IPS DF 19.7 (cell line): ENCODE measurements at places on chromosomes 5 and 9.

DNA sequence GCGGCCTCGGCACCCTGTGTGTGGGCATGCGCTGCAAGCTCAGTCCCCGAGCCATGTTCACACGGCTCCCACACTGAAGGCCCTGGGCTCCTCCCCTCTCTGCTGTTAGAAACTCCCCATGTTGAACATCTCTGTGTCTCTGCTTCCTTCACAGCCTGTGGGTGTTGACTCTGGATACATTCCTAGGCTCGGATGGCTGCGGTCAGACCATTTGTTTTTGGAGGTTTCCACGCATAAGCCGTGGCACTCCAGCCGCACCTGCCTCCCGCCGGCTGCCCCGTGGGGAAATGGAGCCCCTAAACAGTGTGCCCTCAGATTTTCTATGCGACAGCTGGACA lies 31.2 kb upstream of the LRRC14B start:
- DNase-seq, result no peak

DNA sequence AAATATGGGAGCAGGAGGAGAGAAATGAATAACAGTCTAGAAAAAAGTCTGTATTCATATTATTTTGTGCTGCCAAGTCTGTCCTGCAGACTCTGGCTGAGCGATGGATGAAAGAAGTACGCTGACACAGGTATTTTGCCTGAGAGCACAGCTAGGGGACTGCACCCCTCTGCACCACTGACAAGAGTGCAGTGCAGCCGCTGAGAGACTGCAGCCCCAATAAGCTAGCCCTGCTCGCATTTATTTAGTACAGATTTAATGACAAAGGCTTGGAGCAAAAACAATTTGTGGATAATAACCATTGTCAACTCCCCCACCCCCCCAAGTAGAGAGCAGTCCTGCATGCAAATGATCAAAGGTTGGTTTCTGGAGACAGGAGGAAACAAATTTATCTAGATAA lies 13.3 kb upstream of the MRPS30 start:
- no peak for DNase-seq

- DNase-seq, result no peak
Observed at GRCh38 chr9:90365666-90366065, 277.0 kb downstream of the DIRAS2 start.

DNA sequence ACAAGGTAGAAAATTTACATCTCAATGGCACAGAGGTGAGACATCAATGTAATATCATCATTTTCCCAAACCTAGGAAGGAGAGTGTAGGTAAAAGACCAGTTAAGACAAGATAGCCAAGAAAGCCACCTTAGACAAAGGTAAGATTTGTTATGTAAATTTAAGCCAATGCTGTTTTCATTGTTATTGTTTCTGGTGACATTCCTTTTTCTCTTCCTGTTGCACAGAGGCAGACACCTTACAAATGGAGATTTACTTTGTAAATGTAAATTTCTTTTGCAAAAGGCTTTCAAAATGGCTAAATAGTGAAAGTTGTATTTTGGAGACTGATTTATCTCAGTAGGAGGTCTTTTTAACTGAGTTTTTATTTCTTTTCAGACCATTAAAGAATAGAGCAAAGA lies 159.1 kb downstream of the YIPF5 start:
- DNase-seq, result peak; percentile 52

GRCh38 chr5:40410231-40410861 lies 269.4 kb upstream of the PTGER4 start:
- no peak for DNase-seq

GRCh38 chr5:586751-587285 lies 25.3 kb upstream of the CEP72 start:
- no peak for DNase-seq

DNA sequence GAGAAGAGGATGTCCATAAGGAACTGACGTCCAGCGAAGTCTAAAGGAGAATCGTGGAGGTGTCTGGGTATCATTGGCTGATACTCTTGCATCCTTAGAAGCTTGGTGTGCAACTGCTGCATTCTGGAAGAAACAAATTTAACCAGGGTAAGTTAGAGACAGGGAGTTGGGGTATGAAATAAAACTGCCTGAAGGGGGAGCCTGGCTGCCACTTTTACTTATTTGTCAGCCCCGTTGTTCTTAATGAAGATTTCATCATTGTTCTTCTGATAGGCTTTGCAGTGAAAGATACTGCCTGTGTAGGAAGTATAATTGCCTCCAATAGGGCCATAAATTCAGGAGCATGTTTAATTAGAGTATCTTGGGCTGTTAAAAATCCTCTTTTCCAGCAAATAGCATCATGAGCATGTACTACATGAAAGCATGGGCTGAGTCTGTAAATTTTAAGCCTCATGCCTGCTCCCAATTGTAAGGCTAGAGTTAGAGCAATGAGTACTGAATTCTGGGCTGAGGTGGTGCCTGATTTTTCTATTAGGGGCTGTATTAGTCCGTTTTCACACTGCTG lies 1264.5 kb upstream of the ACO1 start:
- DNase-seq, result no peak

DNA sequence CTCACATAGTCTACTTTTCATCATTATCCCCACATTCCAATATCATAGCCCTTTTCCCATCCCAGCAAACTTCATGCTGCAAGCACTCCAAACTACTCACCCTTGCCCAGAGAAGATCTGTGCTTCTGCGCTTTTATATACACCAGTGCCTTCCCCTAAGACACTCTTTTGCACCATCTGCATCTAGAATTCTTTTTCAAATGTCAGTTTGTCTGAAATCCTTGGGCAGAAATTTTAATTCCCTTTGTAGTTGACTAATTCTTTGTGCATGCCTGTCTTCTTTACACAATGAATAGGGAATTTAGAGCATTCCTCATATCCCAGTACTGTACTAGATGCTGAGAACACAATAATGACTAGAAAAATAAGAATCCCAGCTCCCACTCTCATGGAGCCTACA lies 298.9 kb downstream of the KCNN2 start:
- DNase-seq, result no peak

DNA sequence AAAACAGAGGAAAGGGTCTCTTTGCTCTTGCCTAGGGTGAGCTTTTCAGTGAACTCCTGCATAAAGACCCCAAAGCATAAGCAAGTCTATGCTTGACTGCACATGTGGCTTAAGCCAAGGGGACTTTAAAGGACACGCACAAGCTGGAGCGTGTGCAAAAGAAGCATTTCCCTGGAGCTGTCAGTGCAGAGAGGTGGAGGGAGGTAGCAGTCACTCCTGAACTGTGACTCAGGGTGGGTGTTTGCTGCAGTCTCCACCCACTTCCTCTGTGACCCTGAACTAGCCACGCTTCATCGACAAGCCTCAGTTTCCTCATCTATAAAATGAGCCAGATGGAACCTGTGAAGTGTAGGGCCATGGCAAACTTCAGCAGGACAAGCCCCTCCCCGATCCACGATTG lies 72.4 kb downstream of the PDZD2 start:
- no peak for DNase-seq

GRCh38 chr5:110087829-110088228 lies 398.1 kb downstream of the MAN2A1 start:
- no peak for DNase-seq

GRCh38 chr9:72193478-72193881 lies 44.2 kb downstream of the GDA start:
- DNase-seq, result no peak

- no peak for DNase-seq
Observed at GRCh38 chr9:28887188-28887884, 1314.1 kb upstream of the C9orf72 start.

DNA sequence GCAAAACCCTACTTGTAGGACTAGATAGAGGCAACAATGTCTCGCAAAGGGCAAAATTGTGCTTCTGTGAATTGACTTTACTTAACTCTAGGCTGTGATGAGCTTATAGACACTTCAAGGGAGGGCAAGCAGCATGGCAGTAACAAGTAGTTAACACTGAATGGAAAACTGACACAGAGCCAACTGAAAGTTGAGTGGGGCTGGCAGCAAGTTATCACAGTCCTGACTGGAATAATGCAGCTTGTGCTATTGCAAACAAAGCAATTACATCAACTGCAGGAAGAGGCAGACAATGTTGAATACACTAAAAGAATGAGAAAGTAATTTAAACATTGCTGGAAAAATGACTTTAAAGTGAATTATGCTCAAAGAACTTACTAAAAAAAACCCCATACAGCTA lies 62.2 kb downstream of the RNF38 start:
- DNase-seq, result no peak

DNA sequence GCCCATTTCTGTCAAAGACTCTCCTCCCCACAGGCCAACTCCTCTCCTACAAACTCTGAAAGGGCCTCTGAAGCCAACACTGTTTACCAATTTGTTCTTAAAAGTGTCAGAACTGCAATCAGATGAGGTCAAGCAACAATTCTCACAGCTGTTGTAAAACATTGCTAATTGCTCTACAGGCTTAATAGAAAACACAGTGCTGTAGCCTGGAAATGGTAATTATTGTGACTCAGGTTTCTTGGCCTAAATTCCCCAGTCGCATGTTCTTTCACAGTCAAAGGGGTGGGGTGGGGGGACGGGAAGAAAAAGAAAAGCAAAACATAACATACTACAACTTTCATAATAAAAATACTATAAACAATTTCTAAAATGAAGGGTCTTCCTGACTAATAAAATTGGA lies 343.2 kb downstream of the DMAC1 start:
- DNase-seq, result no peak

DNA sequence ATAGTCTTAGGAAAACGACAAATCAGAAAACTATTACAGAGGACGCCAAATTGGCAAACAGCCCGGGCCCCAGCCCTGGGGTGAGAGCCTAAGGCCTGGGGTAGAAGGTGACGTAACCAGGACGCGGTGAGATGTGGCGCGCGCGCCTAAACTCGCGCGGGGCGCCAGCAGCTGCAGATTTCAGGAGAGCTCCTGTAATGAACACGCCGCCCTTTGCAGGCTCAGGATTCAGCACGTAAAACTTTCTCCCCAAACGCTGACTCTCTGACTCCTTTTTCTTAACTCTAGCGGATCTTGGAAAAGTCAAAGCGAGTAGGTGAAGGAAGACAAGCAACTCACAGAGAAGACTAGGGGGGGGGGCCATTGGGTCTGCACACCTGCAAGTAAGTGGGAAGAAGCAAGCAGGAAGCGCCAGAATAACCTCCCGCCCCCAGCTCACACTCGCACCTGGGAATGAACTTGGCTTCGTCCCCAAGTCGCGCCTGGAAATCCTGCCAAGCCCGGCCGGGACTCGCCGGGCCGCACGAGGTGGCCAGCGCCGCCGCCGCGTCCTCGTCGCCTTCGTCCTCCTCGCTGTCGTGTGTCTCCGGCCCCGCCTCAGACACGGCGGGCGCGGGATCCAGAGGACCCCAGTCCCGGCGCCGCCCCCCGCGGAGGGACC lies 822 bp downstream of the RASEF start:
- DNase-seq, result peak; percentile 15

GRCh38 chr9:4670591-4670990 lies 4.3 kb upstream of the SPATA6L start:
- DNase-seq, result no peak

DNA sequence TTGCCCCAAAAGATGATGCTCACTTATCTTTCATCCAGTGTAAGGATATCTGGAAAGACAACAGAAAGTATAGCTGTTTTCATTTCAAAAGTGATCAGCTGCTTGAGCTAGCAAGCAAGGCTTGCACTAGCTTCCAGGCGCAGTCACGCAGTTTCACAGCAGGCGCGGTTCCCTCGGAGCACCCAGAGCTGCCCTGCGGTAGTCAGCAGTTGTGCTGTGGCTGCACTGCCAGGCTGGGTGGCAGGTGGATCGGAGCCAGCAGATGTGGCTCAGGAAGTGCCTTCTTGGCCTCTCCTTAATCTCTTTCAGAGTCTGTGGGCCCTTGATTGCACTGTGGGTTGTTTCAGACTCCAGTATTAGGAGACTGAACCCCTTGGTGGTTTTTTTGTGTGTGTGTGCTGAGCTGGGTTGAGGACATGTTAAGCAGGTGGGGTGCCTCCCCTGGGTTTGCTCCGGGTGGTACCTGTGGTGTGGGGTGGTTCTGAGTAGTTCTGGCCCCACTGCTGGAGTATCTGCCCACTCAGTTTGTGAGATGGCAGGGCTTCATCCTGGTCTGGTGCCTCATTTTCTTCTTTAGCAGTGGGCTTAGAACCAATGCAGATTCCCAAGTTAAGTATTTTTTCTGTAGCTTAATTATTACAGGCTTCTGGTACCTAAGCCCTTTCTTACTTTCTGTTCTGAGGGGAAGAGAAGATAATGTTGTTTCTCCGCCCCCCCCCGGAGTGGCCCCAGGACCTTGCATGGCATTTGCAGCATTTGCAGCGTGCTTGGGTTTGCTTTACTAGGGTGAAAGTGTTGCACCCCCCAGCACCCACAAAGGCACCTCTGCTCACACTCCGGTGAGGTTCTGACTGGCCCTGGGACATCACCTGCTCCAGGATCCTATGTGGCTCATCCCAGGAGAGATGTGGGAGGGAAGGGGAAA lies 16.4 kb downstream of the TENT4A start:
- DNase-seq, result no peak

GRCh38 chr9:35659340-35659739 lies 1.2 kb downstream of the CCDC107 start:
- DNase-seq, result no peak

GRCh38 chr9:131403493-131403773 lies 9.5 kb downstream of the PRRC2B start:
- DNase-seq, result no peak

DNA sequence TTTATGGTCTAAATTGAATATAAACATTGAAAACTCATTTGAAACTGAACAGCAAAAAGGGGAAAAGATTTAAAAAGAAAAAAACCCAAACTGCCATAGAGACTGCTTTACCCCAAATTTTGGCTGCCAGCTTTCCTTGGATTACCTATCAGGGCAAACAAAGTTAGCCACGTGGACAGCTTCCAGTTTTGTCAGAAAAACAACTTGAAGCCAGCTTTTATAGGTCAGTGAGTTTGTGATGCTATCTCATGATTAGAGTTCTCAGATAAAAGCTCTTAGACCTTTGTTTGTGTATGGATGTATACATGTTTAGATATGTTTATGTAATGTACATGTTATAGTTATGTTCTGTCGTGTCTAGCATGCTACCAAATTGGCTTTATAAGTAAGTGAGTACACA lies 16.1 kb downstream of the FBP2 start:
- DNase-seq, result no peak

DNA sequence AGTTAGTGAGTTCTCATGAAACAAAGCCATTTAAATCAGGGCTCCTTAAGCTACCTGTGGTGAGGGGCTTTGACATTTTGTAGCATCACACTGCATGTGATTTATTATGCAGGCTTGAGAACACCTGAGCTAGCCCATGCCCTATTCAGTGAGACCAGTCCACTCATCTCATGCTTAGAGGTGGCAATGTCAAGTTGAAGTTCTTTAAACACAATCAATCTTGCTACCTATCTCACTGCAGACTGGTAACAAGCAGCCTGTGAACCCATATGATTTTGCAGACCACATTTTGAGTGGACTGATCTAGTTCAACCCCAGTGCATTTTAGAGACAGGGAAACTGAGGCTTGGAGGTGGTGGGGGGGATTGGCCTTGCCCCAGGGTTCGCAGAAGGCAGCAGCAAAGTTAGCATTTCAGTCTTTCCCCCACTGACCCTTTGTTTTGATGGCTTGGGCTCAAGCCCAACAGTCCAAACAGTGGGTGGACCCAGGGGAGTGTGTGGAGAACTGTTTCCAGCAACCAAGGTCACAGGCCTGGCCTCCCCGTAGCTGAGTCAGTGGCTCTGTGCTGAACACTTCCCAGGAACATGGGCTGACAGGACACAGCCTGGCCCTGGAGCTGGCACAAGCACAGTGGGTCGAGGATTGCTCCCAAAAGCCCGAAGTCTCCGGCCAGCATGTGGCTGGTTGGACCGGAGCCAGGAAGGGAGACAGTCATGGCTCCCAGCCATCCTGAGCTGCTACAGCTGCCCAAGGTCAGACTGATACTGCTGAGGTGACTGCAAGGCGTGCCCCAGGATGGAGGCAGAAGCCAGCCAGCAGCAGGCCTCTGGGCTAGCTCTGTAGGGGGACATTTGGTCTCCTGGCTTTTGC lies 95.3 kb downstream of the RGS3 start:
- no peak for DNase-seq
